Fibroblast of skin of left biceps (primary cell): ENCODE measurements at places on chromosomes 16 and 17.

GRCh38 chr16:49345829-49346228 lies 27.8 kb upstream of the C16orf78 start:
- no peak for DNase-seq

DNA sequence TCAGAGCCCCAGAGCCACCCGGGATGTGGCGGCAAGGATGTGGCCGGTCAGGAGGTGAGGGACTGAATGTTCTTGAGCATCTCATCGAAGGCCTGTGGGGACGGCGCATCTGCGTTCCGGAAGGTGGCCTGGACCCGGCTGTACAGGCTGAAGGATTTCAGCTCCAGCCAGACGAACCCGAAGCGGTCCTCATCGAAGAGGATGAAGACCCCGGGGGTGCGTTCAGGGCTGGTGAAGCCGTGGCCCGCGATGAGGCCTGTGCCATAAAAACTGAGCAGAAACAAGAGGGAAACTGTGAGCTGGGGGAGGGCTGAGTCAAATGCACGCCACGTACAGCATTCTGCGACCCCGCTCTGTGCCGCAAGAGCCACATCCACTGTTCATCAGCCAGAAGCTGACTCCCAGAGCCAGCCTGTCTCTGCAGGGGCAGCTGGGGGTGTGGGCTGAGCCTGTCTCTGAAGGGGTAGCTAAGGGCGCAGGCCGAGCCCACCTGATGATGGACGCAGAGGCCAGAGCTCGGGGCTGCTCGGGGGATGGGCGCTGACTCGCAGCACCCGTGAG lies 14.1 kb upstream of the C16orf95 start:
- DNase-seq, result no peak

- DNase-seq, result no peak
Measured at GRCh38 chr16:89564476-89565255, 4.2 kb downstream of the RPL13 start.

DNA sequence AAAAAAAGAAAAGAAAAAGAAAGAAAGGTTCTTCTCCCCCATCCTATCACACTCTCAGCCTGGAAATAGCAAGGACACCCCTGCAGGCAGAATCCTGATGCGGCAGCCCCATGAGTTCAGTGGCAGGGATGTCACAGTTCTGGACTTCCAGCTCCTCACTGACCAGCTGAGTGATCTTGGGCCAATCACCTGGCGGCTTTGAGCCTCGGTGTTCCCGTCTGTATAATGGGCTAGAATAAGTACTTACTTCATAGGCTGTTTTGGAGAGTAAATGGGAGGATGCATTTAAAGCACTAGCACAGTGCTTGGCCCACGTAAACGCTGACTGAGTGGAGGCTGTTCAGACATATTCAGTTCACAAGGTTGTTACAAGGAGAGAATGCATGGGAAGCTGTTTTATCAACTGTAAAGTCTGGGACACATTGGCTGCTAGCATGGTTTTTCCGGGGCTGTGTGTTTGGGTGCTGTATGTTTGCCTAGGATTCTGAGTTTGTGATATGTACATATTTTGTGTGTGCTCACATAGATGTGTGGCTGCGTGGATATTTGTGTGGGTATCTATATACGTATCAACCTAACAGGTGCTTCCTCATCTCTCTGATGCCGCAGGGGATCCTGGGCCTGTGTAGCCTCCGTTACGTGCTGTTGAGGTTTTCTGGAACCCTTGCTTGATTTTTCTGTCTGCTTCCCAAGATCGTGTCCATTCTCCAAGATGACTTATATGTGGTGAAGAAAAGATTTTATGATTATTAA lies 3.4 kb downstream of the BHLHA9 start:
- no peak for DNase-seq

- DNase-seq, result peak; percentile 61
Measured at GRCh38 chr17:69654981-69655855, 240.7 kb downstream of the MAP2K6 start.

GRCh38 chr17:74332017-74332650 lies 6.1 kb downstream of the KIF19 start:
- DNase-seq, result no peak

DNA sequence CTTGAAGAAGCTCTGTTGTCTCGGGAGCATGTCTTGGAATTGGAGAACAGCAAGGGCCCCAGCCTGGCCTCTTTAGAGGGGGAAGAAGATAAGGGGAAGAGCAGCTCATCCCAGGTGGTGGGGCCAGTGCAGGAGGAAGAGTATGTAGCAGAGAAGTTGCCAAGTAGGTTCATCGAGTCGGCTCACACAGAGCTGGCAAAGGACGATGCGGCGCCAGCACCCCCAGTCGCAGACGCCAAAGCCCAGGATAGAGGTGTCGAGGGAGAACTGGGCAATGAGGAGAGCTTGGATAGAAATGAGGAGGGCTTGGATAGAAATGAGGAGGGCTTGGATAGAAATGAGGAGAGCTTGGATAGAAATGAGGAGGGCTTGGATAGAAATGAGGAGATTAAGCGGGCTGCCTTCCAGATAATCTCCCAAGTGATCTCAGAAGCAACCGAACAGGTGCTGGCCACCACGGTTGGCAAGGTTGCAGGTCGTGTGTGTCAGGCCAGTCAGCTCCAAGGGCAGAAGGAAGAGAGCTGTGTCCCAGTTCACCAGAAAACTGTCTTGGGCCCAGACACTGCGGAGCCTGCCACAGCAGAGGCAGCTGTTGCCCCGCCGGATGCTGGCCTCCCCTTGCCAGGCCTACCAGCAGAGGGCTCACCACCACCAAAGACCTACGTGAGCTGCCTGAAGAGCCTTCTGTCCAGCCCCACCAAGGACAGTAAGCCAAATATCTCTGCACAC lies 21.2 kb downstream of the AKAP1 start:
- no peak for DNase-seq

GRCh38 chr16:56532714-56533113 lies 12.9 kb upstream of the BBS2 start:
- no peak for DNase-seq

- no peak for DNase-seq
Measured at GRCh38 chr17:36675250-36675649, 73.9 kb downstream of the MRM1 start.

DNA sequence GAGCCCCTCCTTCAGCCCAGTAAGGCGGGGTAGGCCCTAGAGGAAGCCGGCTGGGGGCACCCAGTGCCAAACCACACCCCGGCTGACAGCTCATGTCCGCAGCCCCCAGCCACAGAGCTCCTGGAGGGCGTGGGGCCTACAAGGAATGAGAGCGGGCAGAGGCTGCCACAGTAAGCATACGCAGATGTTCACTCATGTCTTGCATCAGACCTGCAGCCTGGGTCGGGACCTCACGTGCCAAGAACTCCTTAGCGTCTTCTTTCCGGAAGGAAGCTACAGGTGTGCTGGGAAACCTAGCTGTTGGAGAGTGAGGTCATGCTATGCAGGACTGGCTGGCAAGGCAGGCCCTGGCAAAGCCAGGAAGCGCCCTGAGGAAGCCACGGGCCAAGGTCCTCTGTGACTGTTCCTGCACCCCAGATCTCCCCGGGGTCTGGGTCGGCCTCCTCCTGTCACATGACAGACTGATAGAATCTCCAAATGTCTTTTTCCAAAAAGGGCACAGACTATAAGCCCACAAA lies 1.6 kb downstream of the ZNF598 start:
- DNase-seq, result no peak

DNA sequence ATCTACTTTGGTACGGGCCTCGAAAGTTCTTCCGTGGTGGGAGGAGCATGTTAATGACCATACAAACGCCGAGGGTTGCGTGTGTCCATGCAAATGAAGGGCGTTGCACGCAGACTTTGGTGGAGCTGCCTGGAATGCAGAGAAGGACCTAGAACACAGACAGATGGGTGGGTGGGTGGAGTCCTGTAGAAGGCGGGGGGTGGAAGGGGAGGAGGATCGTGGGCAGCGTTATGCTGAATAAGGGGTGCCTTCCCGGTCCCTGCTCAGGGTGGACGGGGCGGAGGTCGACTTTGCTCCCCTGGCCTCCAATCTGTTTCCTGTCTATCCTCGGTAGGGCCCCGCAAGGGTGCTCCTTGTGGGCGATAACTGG lies 795 bp upstream of the PAQR4 start:
- no peak for DNase-seq
